NCI-H2081 (cell line): ENCODE measurements at places on chromosomes 2 and 18.

DNA sequence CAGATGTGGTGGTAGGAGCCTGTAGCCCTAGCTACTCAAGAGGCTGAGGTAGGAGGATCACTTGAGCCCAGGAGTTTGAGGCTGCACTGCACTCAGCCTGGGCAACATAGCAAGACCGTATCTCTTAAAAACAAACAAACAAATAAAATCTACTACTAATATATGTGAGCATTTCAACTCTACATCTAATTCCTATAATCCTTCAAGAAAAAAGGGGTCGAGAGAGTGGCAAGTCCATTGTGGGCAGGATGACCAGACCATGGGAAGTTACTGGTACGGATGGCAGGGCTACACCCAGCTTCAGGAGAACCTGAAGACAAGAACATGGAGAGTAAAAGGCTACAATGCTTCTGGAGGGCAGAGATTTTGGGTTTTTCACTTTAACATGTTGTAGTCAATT lies 24.0 kb downstream of the BUB1 start:
- no peak for DNase-seq

- DNase-seq: no peak
These were observed 10.9 kb upstream of the SLC4A3 start for GRCh38 chr2:219616550-219616949.

DNA sequence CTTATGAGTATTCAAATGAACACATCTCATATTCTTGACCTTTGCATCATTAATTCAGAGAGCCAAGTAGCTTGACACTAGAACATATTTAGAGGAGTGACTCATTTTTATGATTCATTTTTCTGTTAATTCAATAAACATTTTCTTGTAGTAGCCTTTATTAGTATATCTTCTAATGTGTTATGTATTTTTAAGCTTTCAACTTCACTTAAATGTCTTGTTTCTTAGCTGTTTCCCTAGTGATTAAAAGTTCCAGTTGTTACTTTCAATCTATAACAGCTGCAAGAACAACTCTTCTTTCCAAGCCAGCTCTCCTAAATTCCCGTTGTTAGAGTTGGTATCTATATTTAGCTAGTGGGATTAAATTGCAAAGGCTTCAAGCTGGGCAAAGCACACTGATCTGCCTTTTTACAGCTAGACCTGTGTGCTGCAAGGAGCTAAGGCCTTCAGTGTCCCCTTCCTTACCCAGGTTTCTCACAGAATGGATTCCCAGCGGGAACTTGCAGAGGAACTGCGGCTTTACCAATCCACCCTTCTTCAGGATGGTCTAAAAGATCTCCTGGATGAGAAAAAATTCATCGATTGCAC lies at the start of gene KLHL41:
Gene KLHL41 (plus strand): TSS at position 405 of the 588 bp plus-strand sequence. CDS start 77 bp downstream, at position 482.
- DNase-seq: peak; percentile 78

DNA sequence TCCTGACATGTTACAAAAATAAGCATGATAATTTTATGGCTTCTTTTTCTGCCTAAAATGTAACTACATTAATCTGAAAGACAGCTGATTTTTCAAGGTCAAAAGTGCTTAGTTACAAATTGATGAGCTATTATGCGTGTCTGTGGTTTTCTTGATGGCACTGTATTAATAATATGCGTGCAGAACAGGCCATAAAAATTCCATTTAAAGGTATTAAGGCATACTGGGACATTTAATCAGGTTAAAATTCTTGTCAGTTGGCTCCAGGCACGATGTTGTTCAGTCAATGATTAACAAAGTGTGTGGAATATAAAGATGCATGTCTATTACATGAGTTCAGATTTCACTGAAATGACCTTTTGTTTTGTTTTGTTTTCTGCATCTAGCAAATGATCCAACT lies 420.1 kb upstream of the ZNF804A start:
- no peak for DNase-seq

GRCh38 chr2:153387203-153387602 lies 91.4 kb downstream of the RPRM start:
- no peak for DNase-seq

- no peak for DNase-seq
These were observed 36.6 kb upstream of the COL3A1 start for GRCh38 chr2:188937228-188938220.

GRCh38 chr2:235063471-235063961 lies 111.7 kb downstream of the SH3BP4 start:
- no peak for DNase-seq

DNA sequence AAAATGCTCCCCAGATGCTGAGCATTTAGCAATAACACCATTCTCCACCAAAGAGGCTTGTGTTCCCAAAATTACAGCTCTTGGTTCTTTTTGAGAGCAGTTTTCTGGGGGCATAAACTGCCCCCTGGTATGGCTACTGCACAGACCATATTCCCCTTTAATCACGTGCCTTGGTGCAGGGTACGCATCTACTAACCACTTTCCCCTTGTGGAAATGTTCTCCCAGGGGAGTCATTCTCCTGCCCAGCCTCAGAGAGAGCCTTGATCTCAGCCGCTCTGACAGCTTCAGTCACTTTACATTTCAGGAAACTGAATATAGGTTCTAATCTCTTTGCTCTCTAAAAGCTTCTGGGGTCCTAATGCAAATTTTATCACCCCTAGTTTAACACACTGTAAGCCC lies 44.7 kb upstream of the EML6 start:
- DNase-seq: no peak

DNA sequence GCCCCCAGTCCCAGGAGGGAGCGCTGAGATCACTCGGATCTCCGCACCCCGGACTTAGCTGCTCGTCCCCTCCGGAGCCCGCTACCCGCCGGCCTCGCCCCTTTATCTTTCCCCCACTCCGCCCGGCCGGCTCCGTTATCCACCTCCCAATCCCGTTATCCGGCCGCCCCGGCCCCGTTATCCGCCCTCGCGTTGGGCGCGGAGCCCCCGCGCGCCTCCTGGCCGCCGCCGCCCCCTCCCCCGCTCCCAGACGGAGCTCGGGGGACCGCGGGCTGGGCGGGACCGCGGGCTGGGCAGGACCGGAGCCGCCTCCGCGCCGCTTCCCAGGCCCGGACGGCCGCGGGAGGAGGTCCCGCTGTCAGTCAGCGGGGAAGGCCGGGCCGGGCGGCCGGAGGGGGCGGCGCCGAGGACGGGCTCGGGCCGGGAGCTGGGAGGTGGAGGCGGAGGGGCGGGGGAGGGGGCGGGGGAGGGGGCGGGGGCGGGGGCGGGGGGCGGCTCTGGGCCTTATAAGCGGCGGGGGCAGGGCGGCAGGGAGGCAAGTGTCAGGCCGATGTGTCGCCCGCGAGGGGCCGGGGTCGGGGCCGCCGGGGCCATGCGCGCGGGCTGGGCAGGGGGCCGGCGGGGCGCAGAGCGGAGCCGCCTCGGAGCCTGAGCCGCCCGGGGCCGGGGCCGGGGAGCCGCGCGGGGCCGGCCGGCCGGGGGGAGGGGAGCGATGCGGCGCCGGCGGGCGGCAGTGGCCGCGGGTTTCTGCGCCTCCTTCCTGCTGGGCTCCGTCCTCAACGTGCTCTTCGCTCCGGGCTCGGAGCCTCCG lies at the start of gene PKDCC:
Gene PKDCC (plus strand): TSS at position 534 of the 811 bp plus-strand sequence. CDS start 179 bp downstream, at position 713.
- peak; percentile 39 for DNase-seq

GRCh38 chr2:111642586-111643327 lies 241.2 kb downstream of the ANAPC1 start:
- no peak for DNase-seq

DNA sequence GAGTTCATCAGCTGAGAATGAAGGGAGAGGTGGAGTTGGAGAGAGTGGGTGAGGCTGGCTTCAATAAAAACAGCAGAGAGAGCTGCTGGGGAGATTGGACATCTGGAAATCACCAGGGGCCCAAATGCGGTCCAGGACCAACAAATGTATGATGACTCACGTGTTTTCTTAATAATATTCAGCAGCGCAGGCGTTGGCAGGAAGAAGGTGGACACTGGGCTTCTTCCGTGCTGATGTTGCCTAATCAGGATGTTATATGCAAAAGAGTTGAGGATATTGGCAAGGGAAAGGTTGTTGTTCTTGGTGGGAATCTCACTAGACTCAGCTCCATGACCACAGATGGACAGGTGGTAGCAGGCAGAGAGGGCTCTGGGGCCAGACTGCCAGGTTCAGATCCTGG lies 12.8 kb upstream of the PLA2R1 start:
- DNase-seq: no peak

DNA sequence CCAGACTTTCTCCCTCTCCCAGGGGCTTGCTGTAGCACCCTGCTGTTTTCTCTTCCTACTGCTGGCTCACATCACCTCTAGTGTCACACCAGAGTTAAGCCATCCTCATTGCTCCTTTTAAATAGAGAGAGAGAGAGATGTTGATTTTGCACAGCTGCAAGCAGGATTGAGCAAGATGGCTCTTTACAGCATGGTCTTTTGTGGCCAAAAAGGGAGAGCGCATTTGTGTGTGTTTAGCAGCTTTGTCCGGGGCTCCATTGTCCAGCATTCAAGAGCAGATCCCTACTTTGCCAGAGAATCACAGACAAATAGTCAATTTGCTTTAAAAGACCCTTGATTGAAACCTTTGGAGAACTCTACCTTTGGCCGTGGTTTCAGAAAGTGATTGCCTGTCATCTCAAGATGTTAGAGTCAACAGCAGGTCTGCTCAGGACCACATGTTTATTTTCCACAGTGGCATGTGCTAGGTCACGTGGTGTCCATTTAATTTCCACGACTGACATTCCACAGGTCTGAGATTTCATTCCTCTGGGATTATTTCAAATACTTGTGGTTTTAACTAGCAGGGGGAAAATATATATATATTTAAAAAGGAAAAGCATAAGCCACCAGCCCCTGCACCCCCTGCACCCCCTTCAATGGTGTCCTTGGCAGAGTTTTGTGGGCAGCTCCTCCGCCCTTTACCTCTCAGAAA lies 359.9 kb upstream of the SLC14A2 start:
- no peak for DNase-seq
